ENCODE measurements at places on chromosomes 16 and 17. TPM values are rescaled to one million over a fixed set of nuclear protein-coding genes. Genes with fewer than 3 reads are reported as not detected.

Gene KRT40
- not detected for polyA plus RNA-seq

Gene SYNRG
- 70.9 TPM for polyA plus RNA-seq

Gene TUBB3
- 1.1 TPM for polyA plus RNA-seq

Gene TMC6
- 212 TPM for polyA plus RNA-seq

Gene HOXB8
- not detected for polyA plus RNA-seq

Gene MYOCD
- not detected for polyA plus RNA-seq

Gene CTRB2
- polyA plus RNA-seq: not detected

Gene ARMC7
- polyA plus RNA-seq: 4.5 TPM

Gene CD7
- 4.4 TPM for polyA plus RNA-seq

Gene NPIPA5
- 1.4 TPM for polyA plus RNA-seq

Gene PLXDC1
- polyA plus RNA-seq: not detected

Gene SAMD14
- 0.15 TPM for polyA plus RNA-seq

Gene PRDM7
- not detected for polyA plus RNA-seq

Gene SCIMP
- polyA plus RNA-seq: 325 TPM

Gene DPEP3
- polyA plus RNA-seq: not detected

Gene KRT28
- polyA plus RNA-seq: not detected

Gene SYT17
- 3.2 TPM for polyA plus RNA-seq

Gene FZD2
- not detected for polyA plus RNA-seq

Gene PRSS33
- polyA plus RNA-seq: not detected

Gene PYDC1
- polyA plus RNA-seq: not detected

Gene CLEC18A
- polyA plus RNA-seq: not detected

Gene TRPV3
- 2.2 TPM for polyA plus RNA-seq

Gene LRRC37A2
- polyA plus RNA-seq: 12.2 TPM

Gene ABCC12
- polyA plus RNA-seq: not detected

Gene CLUH
- polyA plus RNA-seq: 19.7 TPM

Gene CKLF
- polyA plus RNA-seq: 50.8 TPM

Gene LPO
- polyA plus RNA-seq: not detected

Gene ZSCAN10
- not detected for polyA plus RNA-seq

Gene ST6GALNAC1
- 0.44 TPM for polyA plus RNA-seq

Gene FAM222B
- polyA plus RNA-seq: 17.1 TPM

Gene KCNJ18
- polyA plus RNA-seq: not detected

Gene CCL4L2
- polyA plus RNA-seq: not detected

Gene UNC119
- polyA plus RNA-seq: 69.5 TPM

Gene ALOX15
- 0.41 TPM for polyA plus RNA-seq

Gene MED31
- 33.3 TPM for polyA plus RNA-seq

Gene TUBG2
- 2.5 TPM for polyA plus RNA-seq
